NAMALWA (cell line): ENCODE measurements at places on chromosomes 3 and 15.

DNA sequence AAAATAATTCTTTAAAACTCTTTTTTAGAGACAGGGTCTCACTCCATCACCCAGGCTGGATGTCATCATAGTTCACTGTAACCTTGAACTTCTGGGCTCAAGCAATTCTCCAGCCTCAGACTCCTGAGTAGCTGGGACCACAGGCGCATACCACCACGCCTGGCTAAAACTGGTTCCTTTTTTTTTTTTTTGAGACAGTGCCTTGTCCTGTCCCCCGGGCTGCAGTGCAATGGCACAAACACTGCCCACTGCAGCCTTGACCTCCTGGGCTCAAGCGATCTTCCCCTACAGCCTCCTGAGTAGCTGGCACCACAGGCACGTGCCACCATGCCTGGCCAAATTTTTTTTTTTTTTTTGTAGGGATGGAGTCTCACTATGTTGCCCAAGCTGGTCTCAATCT, 23.7 kb upstream of the FURIN start:
- DNase-seq = no peak

DNA sequence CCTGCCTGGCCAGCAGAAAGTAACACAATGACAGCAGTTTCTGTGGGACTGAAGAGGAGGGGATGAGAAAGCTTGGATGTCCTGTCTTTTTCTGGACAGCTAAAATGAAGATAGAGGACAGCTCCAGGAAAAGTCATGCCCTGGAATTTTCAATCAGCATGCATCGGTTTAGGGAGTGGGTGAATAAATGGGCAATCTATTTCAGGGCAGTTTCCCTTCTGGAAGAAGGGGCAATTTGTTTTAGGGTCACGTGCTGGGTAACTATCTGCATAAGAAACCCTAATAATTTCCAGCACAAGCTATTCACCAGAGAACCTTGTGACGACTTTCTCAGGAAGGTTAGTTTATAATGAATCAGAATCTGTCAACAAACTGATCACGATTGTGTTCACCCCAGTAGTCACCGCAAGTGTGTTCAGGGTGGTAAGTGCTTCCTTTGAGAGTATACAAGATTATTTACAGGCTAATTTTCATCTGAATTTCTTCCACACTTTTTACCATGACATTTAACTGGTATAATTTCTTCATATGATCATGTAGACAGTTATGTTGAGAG, 318.0 kb upstream of the GBE1 start:
- DNase-seq = no peak

GRCh38 chr3:99332718-99333117, 305.7 kb upstream of the COL8A1 start:
- no peak for DNase-seq

- DNase-seq = peak; percentile 38
These were observed 41.2 kb downstream of the MYO5C start for GRCh38 chr15:52254391-52254790.

GRCh38 chr15:62085740-62086139, 19.0 kb downstream of the C2CD4A start:
- DNase-seq = no peak

DNA sequence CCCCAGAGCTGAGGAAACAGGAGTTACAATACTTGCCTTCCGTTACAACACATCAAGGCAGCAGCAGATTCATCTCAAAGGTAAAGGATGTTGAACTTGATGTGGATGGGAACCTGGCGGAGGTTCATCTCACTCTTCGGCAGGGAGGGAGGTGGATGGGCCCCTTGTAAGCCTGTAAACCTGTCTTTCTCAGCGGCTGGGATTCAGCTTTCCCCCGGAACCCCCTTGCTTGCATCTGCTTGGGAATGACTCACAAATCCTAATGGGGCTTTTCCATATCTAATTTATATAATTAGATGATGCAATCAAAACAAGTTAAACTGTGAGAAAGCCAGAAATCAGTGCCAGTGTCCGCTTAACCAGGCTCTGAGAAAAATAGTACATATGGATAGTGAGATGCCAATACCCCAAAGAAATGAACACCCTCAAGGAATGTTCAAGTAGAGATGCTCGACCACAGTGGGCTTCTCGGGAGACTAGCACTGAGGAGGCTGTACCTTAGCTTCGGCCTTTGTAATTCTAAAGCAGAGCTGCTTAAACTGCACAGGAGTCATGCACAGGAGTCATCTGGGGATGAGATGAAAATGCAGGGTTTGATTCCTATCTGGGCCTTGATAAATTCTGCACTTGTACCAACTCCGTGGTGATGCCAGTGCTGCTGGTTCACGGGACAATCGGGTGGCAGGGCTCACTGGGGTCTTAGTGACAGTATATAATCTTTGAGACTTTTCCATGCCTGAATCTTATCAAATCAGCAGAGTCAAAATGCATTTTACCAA, 2.2 kb upstream of the FAM240A start:
- DNase-seq = no peak

DNA sequence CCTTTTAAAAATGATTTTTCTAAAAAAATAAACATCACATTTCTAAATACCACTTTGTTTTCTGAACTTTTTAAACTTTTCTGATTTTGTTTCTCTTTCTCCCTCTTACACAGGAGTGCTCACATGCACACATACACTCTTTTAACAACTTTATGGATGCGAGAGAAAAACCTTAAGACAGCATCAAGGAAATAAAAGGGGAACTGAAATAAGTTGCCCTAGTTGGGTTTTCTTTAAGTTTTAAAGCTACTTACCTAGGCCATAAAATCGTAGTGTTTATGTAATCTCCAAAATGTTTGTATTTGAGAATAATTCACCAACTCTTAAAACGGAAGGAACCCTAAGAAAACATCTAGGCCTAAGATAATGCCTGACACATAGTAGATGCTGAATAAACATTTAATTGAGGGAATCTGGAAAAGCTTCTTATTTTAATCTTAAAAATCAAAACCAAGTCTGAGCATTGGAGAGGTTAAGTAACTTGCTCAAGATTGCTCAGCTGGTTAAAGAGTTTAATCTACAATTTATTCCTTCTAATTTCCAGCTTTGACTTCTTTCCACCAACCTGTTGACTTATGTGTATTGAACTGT, 1.2 kb upstream of the BBX start:
- DNase-seq = peak; percentile 37

GRCh38 chr3:34066328-34066727, 267.9 kb downstream of the PDCD6IP start:
- no peak for DNase-seq

DNA sequence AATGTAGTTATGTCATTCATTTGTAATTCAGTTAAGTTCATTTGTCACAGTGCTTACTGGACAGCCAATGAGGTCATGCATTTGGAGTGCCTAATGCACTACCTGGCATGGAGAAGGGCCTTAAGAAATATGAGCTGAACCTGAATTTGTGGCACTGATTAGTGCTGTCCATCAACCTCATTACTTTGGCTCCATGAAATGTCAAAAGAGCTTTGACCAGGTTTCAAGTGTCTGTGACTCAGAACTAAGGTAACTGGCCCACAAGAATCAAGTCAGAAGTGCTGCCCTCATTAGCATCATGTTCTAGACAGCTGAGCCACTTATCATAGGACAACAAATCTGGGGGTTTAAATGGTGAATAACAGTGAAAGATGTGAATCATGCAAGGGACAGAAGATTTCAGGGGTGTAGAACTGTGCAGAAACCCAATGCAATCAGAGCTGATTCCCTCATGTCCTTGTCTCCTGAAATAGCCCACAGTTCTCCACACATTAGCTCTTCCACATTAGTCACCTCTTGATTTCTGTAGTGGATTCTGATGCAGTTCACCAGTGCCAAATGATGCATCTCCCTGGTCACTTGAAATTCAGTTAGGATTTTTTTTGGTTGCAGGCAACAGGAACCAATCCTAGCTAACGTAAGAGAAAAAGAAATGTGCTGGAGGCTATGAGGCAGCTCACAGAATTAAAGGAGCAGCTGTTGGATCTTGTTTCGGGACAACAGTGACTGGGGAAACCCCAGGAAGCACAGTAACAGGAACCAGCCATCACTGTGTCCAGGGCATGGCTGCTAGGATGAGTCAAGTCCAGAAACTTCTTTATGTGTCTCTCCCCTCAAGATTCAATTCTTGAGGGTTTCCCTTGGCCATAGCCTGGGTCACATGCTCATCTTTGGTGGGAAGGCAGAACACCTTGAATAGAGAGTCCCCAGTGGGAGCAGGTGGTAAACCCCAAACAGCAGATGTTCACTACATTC, 38.7 kb downstream of the CHST2 start:
- DNase-seq = no peak

DNA sequence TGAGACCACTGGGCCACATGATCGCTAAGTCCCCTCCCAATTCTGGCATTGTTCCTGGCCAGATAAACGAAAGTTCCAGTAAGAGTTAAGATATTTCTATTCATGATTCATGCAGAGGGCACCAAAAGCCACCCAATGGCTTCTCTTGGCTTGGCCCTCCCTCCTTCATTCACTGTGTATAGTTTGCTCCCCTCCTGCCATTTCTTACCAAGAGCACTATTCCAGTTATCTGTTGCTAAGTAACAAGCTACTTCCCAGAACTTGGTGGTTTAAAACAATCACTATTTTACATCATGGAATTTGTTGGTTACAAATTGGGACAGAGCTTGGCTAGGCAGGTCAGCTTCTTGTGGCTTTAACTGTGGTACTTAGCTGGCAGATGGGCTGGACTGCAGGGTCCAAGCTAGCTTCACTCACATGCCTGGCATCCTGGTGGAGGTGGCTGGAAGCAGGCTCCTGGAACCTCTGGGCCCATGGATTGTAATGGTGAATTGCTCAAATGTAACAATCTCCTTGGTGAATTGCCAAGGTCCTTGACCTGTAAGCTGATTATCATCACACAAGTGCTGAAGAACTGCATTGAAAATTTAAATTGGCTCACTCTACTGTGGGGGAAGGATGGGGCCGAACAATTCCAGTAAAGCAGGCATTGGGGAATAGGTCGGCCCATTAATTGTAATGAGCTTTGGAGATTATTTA, 16.6 kb downstream of the EAF1 start:
- DNase-seq = no peak

DNA sequence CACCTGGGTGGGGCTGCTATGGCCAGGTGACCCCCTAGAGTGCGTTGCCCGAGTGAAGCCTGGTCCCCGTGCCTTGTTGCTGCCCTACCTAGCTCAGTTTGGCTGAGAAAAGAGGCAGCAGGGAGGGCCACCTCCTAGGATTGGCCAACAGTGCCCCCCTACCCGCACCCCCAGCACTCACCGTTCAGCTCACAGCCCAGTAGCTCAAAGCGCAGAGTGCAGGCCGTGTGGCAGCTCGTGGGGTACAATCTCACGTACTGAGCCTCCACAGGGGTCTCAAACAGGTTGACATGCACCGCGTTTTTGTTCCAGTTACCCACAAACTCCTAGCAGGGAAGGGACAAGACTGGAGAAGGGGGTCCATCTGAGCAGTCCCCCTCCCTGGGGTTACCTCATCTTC, 7.6 kb downstream of the MFGE8 start:
- DNase-seq = no peak

DNA sequence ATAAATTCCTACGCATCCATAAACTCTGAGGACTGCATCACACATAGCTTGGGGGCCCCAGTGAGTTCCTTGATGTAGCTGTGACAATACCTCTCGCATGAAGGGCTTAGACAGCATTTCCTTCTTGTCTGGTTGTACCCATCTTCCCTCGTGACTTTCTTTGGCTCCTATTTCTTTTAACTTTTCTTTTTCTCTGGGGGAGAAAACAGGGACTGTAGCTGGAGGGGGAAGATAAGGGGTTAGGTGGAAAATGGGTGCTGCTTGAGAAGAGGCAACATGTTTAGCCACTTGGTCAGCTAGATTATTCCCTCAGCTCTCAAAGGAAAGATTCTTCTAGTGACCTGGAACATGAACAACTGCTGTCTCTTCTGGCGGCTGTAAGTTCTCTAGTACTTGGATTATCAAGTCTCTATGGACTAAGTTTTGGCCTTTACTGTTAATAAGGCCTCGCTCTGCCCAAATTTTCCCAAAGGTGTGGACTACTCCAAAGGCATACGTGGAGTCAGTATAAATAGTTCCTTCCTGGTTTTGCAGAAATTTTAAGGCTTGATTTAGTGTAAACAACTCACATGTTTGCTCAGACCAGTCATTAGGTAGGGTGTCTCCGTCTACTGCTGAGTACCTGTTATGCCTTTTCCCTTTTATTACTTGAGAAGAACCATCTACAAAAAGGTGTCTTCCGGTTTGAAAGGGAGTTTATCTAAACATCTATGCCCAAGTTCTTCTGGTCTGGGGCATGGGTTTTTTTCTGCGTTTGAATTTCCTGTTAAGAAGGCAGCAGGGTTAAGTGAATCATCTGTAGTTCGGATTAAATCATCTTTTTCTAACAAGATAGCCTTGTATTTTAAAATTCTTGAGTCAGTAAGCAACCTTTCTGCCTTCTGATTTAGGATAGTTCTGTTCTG, 21.0 kb upstream of the ATG7 start:
- no peak for DNase-seq

DNA sequence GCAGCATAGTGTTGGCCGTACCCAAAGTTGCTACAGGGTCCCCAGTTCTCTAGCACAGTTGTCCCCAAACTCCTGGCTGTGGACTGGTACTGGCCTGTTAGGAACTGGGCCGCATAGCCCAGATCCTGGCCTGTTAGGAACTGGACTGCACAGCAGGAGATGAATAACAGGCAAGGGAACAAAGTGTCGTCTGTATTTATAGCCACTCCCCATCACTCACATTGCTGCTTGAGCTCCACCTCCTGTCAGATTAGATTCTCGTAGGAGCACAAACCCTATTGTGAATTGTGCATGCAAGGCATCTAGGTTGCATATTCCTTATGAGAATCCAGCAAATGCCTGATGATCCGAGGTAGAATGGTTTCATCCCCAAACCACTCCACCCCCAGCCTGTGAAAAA, 604.0 kb upstream of the LMCD1 start:
- DNase-seq = no peak

DNA sequence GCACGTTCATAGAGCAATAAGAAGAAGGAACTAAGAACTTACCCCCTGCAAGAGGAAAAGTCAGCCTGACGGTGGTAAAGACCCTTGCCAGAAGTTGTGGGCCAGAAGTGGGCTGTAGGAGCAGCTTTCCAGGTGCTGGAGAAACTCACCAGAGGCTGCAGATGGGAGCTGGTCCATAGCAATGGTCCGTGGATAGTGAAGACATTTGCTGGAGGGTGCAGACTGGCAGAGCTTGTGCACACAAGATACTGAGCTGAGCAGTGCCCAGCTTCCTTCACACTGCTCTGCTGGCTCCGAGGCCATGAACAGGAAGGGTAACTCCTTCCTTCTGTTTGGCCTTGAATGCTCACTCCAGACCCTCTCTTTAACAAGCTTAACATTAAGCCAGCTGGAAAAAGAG, 149.8 kb upstream of the BNIP2 start:
- DNase-seq = no peak

GRCh38 chr3:30604558-30604957, 1.8 kb upstream of the TGFBR2 start:
- DNase-seq = no peak

DNA sequence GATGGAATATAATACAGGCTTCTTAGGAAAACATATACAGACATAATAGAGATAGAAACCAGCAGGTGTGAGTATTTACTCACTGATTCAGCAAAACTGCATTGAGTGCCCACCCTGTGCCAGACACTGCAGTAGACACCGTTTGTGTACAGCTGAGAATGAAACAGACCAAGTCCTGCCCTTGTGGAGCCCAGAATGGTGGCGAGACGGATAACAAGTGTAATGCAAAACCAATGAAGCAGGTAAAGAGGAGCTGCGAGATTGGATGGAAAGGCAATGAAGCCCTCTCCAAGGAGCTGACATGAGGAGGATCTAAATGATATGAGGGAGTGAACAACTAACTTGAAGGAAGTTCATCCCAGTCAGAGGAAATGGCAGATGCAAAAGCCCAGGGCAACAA, 256.4 kb downstream of the MEX3B start:
- DNase-seq = no peak

GRCh38 chr15:77624868-77625267, 7.8 kb downstream of the LINGO1 start:
- no peak for DNase-seq
